ENCODE measurements at places on chromosomes 11 and 22. TPM values are rescaled to one million over a fixed set of nuclear protein-coding genes. Genes with fewer than 3 reads are reported as not detected.

CABP4 gene
- polyA plus RNA-seq: 6.2 TPM

CNTN5 gene
- 0.02 TPM for polyA plus RNA-seq

CENPM gene
- 24.7 TPM for polyA plus RNA-seq

MMP3 gene
- polyA plus RNA-seq: not detected

- H3K27ac ChIP-seq: peak overlapping the region; percentile 87
- DNase-seq: no peak
- H3K36me3 ChIP-seq: no peaks in the 10 kb centered on the region
- no peak overlapping the region for H3K4me3 ChIP-seq
- no peaks in the 10 kb centered on the region for H3K27me3 ChIP-seq
- H3K4me1 ChIP-seq: peaks cover 25% of the 10 kb centered on the region
These were observed 7.6 kb upstream of the TBC1D22A start for GRCh38 chr22:46754826-46755225.

- peak overlapping the region; percentile 33 for H3K4me3 ChIP-seq
- H3K27ac ChIP-seq: no peak overlapping the region
These were observed 1337.8 kb downstream of the BRD1 start for GRCh38 chr22:48489551-48490499.

FGF19 gene
- not detected for polyA plus RNA-seq

DNA sequence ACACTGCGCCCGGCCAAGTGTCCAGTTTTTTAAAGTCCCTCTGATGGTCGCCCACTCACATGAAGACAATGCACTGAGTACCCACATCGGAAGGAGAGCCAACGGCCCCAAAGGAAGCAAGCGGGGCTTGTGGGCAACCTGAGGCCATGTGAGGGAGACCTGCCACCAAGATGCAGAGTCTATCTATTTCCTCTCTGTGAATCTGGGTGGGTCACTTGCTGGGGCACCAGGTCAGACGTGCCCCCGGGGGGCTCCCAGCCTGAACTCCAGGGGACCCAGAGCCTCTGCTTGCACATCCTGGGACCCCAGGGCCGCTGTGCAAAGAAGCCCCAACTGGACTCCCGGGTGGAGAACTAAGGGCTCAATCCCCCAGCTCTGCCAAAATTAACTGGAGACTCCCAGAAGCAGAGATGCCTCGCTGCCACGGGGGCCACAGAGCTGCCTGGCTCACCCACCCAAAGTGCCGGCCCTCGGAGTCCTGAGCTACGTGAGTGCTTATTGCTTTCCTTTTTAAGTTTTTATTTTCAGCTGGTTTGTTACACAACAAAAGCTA lies 106.4 kb downstream of the BRD1 start:
- H3K27me3 ChIP-seq: peaks cover 30% of the 10 kb centered on the region
- DNase-seq: no peak
- no peak overlapping the region for H3K4me3 ChIP-seq

DNA sequence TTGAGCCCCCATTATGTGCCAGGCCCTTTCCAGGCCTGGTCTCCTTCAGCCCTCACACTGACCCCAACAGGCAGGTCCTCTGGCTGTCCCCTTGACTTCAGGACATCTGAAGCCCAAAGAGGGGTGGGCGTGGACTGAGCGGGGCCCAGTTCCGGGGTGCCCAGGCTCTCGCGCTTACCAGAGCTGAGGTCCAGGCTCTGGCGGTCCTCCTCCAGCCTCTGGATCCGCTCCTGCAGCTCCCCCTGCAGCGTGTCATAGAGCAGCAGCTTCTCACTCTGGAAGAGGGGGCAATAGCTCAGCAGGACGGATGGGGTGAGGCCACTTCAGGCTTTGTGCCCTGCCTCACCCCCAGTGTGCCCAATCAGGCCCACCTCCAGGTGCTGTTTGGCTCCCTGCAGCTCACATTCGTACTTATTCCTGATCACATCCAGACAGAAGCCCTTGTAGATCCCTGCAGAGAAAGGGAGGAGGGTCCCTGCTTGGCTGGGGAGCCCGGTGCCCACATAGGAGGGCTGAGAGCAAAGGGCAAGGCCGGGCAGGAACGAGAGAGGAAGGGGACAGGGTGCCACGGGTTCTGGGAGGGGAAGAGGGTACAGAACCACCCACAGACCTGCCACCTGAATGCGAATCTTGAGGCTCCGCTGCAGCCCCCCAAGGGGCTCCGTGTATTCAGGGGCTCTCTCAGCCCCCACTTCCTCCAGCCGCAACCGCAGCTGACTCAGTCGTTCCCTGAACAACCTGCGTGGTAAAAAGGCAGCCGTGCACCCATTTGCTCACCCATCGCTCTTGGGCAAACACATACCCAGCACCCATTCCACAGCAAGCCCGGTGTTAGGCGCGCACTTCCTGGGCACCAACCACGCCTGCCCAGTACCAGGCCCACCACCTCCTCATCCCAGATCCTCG lies 4.1 kb downstream of the BRMS1 start:
- no peak overlapping the region for H3K4me3 ChIP-seq
- H3K27me3 ChIP-seq: no peaks in the 10 kb centered on the region
- no peak overlapping the region for H3K27ac ChIP-seq
- H3K36me3 ChIP-seq: peaks cover 63% of the 10 kb centered on the region
- peaks cover 49% of the 10 kb centered on the region for H3K4me1 ChIP-seq
- peak; percentile 59 for DNase-seq

EIF3L gene
- polyA plus RNA-seq: 331 TPM

DNA sequence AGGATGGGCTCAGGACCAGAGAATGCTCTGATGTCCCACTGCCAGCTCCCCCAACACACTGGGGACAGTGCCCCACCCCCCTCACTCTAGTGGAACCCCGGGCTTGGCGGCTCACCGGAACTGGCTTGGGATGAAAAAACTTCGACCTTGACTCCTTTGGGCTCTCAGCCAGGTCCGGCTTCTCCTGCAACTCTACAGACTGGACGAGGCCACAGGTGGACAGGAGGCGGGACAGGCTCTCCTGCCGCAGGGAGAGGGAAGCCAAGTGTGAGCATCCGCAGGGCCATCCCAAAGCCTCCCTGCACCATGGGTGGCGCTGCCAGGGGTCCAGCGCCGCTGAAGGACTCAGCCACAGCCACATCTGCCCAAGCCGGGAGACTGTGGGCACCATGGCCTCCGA lies 3.7 kb downstream of the RRP7A start:
- H3K4me3 ChIP-seq: no peak overlapping the region
- DNase-seq: no peak
- peaks cover 8% of the 10 kb centered on the region for H3K4me1 ChIP-seq
- H3K36me3 ChIP-seq: peaks cover 51% of the 10 kb centered on the region
- H3K27ac ChIP-seq: no peak overlapping the region
- no peaks in the 10 kb centered on the region for H3K27me3 ChIP-seq

GRCh38 chr22:48320683-48321451 lies 1506.8 kb downstream of the BRD1 start:
- no peak overlapping the region for H3K27ac ChIP-seq
- H3K4me1 ChIP-seq: no peaks in the 10 kb centered on the region
- H3K4me3 ChIP-seq: no peak overlapping the region
- DNase-seq: peak; percentile 55
- no peaks in the 10 kb centered on the region for H3K36me3 ChIP-seq
